Brain pericyte (primary cell): ENCODE measurements at places on chromosomes 4 and X.

- DNase-seq, result no peak
Observed at GRCh38 chr4:128658214-128658631, 151.3 kb upstream of the JADE1 start.

GRCh38 chrX:17435476-17435875 is 60.5 kb downstream of the NHS start:
- no peak for DNase-seq

GRCh38 chr4:149788300-149788699 is 27.3 kb downstream of the IQCM start:
- no peak for DNase-seq

DNA sequence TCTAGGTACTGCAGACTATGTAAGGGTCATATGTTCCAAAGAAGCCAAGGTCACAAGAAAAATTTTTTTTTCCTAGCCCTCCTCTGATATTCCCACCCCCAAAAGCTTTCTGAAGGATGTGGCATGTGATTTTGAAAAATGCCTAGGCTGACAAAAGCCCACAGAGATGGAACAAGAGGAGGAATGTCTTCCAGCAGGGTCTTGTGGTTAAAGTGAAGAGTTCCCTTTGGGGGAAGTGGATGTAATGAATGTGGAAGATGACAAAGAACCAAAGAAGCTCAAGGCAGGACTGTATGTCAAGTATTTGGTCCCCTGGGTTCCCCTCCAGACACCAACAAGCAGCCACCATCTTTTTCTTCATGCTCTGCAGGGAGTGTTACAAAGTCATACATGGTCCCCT is 268.8 kb downstream of the BCOR start:
- no peak for DNase-seq

DNA sequence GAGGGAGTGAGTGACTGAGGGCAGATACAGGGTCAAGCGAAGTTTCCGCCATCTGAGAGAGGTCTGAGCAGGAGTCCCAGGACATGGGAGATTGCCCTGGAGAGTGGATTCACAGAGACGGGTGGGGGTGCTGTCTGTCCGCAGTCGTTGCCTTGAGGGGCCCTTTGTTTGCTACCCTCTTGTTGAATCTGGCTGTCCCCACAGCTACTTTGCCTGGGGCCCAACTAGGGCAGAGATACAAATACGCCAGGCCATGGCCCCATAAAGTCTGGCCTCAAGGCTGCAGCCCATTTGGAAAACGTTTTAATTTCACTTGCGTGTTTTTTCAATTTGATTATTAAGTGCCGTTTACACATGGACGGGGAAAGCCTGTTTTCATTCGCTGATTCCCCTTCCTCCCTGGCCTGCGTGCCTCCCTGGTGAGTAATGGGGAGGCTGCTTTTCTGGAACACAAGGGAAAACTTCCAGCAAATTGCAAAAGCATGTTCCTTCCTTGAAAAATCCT is 134.4 kb downstream of the SMIM20 start:
- no peak for DNase-seq

GRCh38 chr4:128076464-128076863 is 15.4 kb downstream of the LARP1B start:
- DNase-seq, result no peak

- no peak for DNase-seq
Observed at GRCh38 chr4:184288451-184289178, 70.9 kb upstream of the ENPP6 start.

- no peak for DNase-seq
Observed at GRCh38 chrX:20412871-20413486, 146.3 kb upstream of the RPS6KA3 start.

DNA sequence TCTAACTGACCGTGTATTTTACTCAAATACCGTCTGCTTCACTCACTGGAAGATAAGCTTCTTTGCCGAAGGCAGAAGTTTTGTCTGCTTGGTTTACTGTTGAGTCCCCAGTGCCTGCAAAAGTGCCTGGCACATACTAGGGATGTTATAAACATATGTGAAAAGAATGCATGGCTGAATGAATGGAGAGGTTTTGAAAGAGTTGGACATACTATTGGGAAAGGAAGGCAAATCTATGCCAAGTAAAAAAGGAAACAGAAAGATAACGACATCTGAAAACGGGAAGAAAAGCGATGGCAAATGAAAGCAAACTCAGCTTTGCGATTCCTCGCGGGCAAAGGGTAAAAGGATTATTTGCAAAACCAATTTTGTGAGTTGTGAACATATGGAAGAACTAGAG is 21.7 kb downstream of the ADGRG2 start:
- DNase-seq, result no peak

GRCh38 chr4:139191373-139191772 is 14.4 kb upstream of the ELF2 start:
- DNase-seq, result no peak

- no peak for DNase-seq
Observed at GRCh38 chr4:153004081-153004850, 68.1 kb downstream of the FHDC1 start.

- no peak for DNase-seq
Observed at GRCh38 chr4:133474501-133474900, 325.4 kb downstream of the PCDH10 start.

- DNase-seq, result no peak
Observed at GRCh38 chrX:1558761-1559468, 21.9 kb upstream of the P2RY8 start.

DNA sequence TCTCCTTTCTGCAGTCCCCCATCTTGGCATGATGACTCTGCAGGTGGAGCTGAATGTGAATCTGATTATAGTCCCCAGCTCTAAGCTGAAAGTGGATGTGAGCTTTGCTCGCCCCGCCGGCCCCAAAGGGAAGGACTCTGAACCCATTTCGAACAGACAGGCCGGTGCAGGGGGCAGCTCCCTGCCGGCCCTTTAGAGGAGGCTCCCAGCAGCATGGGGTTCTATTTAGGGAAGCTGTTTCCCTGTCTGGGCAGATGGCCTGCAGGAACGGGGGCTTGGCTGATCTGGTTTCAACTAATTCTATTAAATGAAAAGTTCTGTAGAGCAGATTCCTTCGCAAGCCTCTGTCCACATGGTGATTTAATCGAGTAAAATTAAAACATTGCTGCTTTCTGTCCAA is 104.8 kb upstream of the MSX1 start:
- DNase-seq, result no peak

DNA sequence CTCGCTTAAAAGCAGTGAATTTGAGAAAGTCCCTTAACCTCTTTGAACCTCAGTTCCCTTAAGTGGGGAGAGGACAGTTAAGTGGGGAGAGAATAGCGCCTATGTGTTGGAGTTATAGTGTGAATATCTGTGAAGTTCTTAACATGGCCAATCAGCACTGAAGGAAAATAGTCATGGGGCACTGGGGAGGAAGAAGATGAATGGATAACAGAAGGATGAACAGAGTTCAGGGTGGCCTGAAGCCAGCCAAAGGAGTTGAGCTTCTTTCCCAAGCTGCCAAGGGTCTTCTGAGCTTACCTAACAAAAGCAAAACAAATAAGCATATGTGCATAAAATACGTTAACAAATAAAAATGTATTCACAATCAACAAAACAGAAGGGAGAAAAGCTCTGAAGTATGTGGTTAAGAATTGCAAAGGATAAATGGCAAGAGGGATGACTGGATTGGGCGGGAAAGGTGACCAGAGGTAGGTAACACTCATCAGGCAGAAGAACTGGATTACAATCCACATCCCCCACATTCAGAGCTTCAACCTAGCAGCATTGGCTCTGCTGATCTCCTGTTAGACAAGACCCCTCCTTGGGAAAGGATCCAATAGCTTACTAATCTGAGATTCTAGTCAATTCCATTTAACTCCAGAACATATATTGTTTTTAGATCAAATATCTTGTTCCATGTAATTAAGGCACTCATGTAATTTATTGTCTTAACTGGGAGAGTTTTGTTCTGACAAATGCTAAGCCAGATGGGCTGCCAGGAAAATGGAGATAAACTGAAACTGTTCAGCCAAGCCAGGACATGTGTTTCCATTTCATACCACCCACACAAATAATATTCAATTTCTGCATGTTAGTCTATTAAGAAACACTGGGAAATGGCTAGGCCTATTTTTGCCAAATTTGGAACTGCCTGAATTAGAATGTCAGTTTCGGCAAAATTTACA is 221.2 kb downstream of the LDB2 start:
- DNase-seq, result no peak

GRCh38 chr4:123555233-123555806 is 158.7 kb downstream of the SPRY1 start:
- peak; percentile 91 for DNase-seq

DNA sequence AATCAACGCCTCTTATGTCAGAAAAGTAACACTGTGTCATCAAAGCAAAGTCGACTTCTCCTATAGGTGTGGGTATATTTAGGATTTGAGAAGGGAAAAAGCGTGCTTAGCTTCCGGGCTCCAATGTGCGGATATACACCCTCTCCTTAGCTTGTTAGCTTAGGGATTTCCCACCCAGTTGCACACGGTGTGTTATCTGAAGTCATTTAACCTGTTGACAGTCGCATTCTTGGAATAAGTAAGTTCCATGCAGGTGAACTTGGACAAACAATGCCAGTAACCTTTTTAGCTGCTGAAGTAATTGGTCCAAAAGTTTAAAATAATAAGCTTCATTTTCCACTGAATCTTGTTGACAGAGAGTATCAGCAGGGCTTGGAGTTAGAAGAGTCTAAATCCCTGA is 113.7 kb downstream of the SHROOM3 start:
- DNase-seq, result no peak

GRCh38 chr4:139278912-139279759 is 889 bp downstream of the MGARP start:
- no peak for DNase-seq

- no peak for DNase-seq
Observed at GRCh38 chr4:122879001-122879400, 43.4 kb downstream of the NUDT6 start.

- DNase-seq, result no peak
Observed at GRCh38 chrX:153903238-153903980, 1.1 kb upstream of the AVPR2 start.

DNA sequence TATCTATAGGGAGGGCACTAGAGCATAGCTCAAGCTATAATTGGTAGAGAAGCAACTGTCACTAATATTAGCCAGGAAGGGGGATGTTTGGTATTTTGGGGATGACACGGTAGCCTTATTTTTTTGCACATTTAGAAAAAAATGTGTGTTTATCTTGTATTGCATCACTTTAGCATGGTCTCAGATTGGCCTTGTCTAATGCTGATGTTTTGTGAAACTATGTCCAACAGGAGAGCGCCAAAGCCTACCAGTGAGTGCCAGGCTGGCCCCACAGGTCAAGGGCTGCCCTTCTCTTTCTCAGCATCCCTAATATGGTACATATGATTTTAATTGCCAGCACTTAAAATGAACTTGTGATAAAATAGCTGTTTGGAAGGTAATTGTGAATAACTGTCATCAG is 24.8 kb upstream of the WDR19 start:
- no peak for DNase-seq

GRCh38 chr4:79898055-79898454 is 175.0 kb downstream of the ANTXR2 start:
- DNase-seq, result no peak

- no peak for DNase-seq
Observed at GRCh38 chr4:128596853-128597252, 212.6 kb upstream of the JADE1 start.

DNA sequence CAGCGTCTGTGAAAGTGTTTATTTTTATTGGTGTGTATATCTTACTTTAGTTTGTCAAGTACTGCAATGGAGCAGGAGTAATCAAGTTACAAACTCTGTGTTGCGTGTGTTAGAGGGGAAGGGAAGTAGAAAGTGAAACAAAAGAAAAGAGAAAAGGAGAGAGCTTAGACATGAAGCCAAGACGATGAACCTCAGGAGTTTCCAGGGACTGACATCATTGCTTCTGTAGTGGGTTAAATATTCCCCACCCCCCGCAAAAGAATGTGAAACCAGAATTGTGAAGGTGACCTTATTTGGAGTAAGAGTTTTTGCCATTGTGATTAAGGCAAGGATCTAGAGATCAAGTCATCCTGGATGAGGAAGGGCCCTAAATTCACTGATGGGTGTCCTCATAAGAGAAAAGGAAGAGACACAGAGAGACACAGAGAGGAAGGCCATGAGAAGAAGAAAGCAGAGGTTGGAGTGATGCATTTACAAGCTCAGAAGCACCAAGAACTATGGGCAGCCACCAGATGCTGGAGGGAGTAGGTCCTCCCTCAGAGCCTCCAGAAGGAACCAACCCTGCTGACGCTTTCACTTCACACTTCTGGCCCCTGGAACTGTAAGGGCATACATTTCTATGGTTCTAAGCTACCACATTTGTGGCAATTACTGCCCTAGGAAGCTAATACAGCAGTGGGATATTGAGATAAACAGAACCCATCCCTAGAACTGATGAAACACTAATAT is 173.6 kb upstream of the SFRP2 start:
- no peak for DNase-seq

- no peak for DNase-seq
Observed at GRCh38 chr4:120056246-120056645, 10.4 kb downstream of the MAD2L1 start.

DNA sequence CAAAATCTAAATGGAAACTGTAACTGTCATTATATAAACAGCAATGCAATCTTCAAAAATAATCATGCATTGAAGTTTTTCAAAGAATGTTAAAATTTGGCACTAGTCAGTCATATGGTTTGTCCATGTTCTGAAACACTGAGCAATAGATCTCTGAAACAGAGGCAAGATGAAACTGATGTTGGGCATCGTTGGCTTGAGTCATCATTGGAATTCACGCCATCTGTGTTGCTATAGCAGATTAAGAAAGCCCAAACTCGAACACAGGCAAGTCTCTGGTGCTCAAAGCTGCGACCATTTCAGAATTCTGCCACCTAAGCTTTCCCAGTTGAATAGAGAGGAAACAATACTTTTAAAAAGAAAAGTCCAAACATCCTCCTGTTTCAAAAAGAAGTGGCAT is 114.1 kb upstream of the PPARGC1A start:
- DNase-seq, result no peak

DNA sequence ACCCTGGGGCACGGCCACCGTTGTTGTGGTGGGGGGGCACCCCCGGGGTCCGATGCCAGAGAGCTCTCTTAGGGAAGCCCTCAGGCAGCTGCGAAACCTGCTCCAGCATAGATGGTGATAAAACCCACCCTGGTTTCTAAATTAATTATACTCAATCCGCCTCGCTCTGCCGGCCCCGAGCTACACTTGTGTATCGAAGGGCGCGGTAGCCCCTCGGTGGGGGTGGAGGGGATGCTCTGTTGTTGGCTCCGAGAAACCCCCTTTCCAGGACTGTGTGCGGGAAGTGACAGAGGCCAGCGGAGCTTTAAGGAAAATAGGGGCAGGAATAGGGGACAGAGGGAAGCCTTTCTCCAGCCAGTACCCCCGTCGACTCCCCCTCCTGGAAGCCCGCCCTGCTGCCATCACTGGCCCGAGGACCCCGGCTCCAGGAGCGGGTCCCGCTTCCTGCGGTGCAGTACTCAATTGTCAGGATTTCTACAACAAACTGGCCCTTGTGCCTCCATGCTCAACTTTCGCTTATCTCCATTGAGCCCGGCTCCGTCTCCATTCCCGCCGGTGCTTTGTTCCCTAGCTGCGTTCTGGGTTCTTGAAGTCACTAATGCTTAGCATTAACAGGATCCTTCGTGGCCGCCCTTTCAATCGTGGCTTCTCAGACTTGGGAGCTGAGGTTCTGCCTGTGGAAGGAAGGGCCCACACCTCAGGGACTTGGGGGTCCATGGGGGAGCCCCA is 408.2 kb downstream of the BCOR start:
- DNase-seq, result no peak

GRCh38 chr4:53778155-53778554 is 186.9 kb upstream of the LNX1 start:
- DNase-seq, result no peak

- DNase-seq, result no peak
Observed at GRCh38 chr4:81454499-81454898, 17.2 kb downstream of the RASGEF1B start.
